Stimulated activated CD4-positive, alpha-beta T cell treated with anti-CD3 and anti-CD28 coated beads, Interleukin-2, amount 100 ng/mL, for 24 hours (primary cell): ENCODE measurements at places on chromosomes 4 and X.

DNA sequence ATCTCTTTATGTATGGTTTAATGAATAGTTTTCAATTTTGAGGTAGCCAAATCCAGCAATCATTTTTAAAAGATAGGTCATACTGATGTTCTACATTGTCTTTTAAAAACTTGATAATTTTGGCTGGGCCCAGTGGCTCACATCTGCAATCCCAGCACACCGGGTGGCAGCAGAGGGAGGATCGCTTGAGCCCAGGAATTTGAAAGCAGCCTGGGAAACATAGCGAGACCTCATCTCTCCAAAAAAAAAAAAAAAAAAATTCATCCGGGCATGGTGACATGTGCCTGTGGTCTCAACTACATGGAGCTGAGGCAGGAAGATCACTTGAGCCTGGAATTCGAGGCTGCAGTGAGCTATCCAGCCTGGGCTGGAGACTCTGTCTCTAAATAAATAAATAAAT is 419.8 kb downstream of the GALNTL6 start:
- no peak for DNase-seq

- no peak for DNase-seq
Measured at GRCh38 chrX:24858004-24858746, 157.6 kb downstream of the ARX start.

- no peak for DNase-seq
Measured at GRCh38 chr4:105215609-105216313, 69.1 kb downstream of the TET2 start.

DNA sequence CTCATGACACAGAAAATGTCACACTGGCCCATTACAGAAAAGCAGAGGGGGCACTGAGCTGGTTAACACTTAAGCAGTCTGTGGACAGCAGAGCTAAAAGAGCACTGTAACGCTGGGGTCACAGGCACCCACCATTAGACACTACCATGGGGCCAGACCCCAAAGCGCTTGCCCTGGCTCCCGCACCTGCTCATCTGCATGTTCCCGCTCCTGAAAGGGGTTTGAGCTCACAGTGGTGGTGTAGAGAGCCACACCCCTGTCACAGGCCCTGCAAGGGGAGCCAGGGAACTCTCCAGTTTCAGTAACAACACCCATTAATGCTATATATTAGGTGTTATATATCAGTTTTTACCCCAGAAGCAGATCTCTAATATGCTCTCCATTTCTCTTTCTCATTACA is 187.0 kb downstream of the ANKRD50 start:
- no peak for DNase-seq

DNA sequence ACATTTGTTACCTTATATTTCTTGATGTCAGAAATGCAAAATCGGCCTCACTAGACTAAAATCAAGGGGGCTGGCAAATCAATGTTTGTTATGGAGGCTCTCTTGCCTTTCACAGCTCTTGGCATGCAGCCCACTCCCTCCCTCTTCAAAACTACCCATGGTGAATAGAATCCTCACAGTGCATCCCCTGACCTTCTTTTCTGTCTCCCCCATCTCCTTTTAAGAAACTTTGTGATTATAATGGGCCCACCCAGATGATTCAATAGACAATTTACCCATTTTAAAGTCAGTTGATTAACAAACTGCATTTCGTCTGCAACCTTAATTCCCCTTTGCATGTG is 184.0 kb downstream of the PCDH7 start:
- DNase-seq, result no peak

DNA sequence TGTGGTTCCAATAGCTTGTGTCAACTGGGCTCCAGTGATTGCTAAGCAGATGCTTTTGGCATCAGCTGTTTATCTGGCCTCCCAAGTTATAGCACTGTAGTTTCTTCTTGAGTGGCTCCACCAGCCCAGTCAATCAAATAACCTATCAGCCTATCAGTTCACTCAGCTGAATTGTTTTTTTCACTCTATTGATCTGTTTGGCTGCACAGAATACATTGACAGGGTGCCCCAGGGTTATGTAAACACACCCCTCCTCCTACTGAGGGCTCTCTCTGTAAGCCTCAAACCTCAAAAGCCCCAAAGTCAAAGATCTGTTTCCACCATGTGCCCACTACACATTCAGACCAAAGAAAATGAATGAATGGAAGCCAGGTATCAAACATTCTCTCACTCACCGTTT is 214.0 kb downstream of the HS6ST2 start:
- no peak for DNase-seq

GRCh38 chr4:158865520-158866177 is 96.8 kb downstream of the FNIP2 start:
- no peak for DNase-seq

DNA sequence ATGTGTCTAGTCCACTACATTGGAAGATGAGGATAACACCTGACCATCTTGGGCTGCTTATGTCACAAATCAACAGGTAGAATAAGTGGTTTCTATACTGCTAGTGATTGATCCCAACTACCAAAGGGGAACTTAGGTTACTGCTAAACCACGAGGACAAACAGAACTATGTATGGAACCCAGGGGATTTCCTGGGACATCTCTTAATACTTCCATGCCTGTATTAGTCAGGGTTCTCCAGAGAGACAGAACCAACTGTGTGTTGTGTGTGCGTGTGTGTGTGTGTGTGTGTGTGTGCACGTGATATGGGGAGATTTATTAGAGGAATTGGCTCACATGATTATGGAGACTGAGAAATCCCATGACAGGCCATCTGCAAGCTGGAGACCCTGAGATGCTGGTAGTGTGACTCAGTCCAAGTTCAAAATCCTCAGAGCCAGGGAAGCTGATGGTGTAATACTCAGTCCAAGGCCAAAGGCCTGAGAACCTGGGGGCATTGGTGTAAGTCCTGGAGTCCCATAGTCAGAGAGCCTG is 16.2 kb upstream of the AFF1 start:
- no peak for DNase-seq

- DNase-seq, result no peak
Measured at GRCh38 chrX:102696306-102696705, 15.9 kb upstream of the GPRASP2 start.

DNA sequence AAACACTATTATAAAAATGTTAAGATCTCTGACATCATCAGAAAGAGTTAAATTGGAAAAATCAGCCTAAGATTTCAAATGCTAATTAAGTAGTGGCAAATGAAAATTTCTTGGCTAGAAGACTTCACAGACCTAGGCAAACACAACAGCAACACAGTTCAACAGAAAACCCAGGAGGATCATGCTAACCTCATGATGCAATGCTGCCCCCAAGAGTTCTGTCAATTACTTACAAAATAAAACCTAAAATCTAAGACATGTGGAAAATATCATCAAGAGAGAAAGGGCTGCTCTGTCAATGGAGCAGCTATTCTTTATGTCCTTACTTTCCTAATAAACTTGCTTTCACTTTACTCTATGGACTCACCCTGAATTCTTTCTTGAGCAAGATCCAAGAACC is 21.0 kb downstream of the S100G start:
- DNase-seq, result no peak

- DNase-seq, result no peak
Measured at GRCh38 chr4:40000711-40001110, 23.0 kb upstream of the PDS5A start.
